ENCODE measurements at places on chromosomes 5 and 9.

DNA sequence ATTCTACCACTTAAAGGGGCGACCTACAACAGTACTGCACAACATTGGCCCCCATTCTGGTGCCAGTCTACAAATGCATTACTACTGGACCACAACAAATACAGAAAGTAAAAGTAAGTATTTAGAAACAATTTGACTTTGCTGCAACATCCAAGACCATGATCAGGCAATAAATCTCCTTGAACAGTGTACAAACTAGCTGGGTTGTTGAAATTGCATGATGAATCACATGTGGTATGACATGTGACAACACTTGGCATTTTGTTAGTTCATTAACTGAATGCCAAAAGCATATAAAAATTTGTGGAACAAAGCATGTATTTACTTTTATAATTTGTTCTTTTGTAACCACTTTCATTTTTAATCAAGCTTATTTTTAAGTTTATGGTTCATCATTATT lies 270.5 kb downstream of the NFIB start:
- no peak for DNase-seq

DNA sequence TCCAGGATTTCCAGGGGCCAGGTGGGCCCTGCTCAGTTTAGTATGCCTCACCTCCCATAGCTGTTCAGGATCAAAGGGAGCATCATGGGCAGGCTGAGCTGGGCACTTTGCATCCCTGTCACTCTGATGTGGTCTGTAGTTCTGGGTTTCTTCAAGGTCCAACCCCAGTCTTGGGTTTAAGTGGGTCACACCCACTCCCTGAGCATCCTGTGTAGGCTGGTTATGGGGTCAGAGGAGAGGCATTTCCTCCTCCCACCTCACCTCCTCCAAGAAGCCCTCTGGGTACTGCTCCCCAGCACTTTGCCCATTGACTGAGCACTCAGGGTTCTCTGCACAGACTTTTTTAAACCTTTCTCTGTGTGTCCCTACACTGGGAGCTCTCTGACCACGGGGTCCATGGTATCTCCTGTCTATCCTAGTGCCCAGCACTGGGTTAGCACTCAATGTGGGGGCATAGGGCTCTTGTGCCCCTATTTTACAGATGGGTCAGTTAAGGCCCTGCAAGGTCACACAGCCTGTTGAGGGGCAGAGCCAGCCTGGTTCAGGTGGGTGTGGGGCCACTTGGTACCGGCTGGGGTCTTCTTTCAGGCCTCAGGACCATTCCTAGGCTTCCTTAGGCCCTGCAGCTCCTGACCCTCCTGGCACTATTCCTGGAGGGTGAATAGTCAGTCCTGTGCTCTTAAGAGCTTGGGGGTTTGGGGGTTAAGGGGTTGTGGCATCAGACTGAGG lies 19.0 kb downstream of the CXXC5 start:
- no peak for DNase-seq

- no peak for DNase-seq
These were observed 123.8 kb downstream of the FAM170A start for GRCh38 chr5:119752921-119753886.

DNA sequence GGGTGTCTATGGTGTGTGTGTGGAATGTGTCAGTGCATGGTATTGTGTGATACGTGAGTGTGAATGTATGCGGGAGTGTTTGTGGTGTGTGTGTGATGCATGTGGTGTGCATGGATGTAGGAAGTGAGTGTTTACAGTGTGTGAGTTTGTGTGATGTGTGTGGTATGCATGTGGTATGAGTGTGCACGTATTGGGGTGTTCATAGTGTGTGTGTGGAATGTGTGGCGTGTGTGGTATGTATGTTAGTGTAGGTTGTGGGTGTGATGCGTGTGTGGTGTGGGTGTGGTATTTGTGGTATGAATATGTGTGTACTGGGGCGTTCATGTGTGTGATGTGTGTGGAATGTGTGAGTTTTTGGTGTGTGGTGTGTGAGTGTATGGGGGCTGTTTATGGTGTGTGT lies 40.1 kb upstream of the BICD2 start:
- no peak for DNase-seq

DNA sequence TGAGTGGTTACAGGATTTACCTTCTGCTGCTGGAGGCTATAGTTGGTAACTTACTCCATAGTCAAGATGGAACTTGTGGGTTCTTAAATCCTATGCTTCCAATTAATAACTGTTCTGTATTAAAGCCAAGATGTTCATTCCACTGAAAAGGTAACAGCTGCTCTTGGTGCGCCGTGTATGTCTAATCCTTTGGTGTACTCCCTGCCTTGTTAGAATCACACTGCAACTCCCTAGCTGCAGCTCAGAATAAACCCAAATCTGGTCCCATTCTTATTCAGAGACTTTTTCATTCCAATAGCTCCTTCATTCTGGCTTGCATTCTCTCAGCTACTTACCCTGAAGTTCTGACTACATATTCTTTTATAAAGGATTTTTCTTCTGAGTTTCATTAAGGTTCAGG lies 1355.5 kb downstream of the MAT2B start:
- DNase-seq, result no peak

GRCh38 chr5:56269216-56269927 lies 36.2 kb upstream of the ANKRD55 start:
- DNase-seq, result no peak

DNA sequence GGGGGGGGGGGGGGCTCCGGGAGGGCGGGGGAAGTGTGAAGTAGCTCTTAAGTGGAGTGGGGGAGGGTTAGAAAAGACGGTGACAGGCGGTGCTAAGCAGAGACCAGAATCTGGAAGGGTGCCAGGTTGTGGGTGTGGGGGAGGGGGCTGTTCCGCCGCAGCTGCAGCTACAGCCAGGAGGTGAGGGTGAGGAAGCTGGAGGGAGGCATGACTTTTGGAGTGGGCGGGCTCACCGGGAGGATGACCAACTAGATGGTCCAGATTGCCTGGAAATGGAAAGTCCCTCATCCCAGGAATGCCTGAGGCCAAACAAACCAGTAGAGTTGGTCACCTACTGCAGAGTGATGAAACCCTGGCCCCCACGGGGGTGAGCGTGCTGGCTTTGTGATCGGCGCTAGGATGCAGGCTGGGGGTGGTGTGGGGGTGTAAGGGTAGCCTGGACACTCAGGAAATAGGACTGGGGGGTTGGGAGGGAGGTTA lies 158.1 kb upstream of the SHB start:
- DNase-seq, result peak; percentile 10

- DNase-seq, result no peak
These were observed 129.0 kb upstream of the WWC1 start for GRCh38 chr5:168162464-168162863.

DNA sequence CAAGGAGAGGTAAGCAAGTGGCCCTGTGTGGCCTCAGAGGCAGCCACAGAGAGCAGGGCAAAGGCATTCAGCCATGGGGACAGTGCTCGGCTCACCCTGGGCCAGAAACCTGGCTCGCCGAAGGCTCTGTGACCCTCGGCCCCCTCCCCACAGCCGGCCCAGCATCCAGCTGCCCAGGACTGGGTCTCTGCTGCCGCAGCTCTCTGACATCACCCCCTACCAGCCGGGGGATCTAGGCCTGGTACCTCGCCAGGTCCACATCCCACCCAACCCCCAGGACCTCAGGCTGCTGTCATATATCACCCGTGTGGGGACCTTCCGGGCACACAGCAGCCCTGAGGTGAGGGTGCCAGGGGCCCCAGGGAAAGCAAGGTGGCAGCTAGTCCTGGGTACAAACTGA lies 2.6 kb downstream of the PTRH1 start:
- no peak for DNase-seq

DNA sequence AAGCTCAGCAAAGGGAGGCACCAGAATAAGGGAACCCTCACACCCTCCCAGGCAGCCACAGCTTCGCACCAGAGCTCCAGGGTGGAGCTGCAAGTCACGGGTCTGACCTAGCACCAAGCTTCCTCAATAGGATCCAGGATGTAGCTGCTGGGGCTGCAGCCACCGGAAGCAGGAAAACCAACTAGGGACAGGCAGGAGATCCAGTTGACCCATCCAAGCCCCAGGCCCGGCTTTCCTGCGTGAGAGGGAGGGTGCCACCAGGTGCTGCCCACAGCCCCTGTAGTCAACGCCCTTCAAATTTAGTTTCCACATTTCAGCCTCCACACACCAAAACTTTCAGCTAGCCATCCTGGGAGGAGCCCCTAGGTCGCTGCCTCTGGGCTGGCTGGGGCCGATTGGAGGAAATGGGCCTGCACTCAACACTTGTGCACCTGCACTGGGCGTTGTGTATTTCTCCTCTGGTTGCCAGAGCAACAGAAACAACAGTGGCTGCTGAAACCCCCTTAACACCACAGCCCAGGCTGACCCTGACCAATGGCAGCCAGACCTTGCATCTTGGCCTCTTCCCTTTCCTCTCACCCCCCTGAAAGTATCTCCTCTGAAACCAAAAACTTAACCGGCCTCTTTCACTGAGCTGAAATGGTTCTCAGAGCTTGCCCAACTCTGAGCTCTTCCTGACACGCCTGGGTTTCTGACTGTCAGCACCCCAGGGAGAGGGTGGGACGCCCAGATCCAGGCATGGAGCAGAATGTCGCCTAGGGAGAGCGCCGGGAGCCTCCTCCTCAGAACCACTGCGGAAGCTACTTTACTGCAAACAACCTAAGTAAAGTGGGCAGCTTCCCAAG lies 226.5 kb upstream of the MAP3K1 start:
- DNase-seq, result no peak

- no peak for DNase-seq
These were observed 32.5 kb downstream of the GRAMD2B start for GRCh38 chr5:126455728-126456127.

DNA sequence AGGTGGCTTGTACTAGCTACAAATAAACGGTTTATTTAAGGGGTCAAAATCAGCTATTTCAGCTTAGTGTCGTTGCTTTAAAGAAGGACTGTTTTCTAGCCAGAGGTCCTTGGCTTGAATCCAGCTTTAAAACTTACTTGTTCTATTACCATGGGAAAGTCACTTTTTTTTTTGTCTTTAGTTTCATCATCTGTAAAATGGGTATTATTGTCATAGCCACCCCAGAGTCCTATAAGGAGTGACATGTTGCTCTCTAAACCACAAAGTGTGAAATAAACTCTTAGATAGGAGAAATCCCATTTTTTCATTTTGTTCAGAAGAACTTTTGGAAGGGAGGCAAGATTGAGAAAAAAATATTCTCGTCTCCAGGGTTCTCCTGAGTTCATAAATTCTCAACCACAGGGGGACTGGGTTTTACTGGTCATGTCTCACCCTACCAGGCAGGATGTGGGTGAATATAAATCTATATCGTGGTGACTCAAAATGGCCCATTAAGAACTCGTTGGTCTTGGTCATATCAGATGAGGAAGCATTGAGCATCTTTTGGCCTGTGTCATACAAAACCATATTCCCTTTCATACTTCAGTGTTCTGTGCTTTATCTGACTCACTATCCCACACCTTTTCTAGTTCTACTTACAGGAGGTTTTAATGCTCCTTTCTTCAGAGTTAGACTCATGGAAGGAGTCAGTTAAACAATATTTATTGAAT lies 202.7 kb upstream of the NR3C1 start:
- no peak for DNase-seq

DNA sequence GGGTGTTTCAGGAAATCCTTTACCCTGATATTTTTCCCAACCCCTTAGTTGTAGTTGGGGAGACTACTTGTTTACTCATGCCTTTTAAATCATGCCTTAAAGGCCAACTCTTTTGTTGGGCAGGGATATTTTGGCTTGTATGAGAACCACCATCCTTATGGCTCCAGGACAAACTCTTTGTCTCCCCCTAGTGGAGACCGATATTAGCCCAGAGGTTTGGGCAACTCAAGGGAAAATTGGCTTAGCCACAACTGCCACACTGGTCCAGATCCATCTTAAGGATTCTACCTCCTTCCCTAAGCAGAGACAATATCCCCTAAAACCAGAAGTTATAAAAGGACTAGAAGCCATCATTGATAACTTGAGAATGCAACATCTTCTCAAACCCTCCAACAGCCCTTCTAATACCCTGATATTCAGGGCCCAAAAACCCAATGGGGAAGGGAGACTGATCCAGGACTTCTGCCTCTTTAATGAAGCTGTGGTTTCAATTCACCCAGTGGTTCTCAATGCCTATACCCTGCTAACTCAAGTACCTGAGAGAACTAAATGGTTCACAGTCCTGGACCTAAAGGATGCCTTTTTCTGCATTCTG lies 100.9 kb upstream of the HCN1 start:
- DNase-seq, result no peak

- no peak for DNase-seq
These were observed 22.8 kb upstream of the DUSP1 start for GRCh38 chr5:172793577-172794488.
